ENCODE measurements at places on chromosomes 13 and 19.
A peak's percentile ranks its signal among the peaks of the same experiment; 100 is the strongest.

GRCh38 chr13:73063166-73063565 is 4.4 kb downstream of the KLF5 start:
- no peak for DNase-seq

- peak; percentile 56 for DNase-seq
Measured at GRCh38 chr19:55353803-55354697, 469 bp downstream of the COX6B2 start.

- peak; percentile 50 for DNase-seq
Measured at GRCh38 chr19:1001538-1002166, 1.4 kb downstream of the GRIN3B start.

DNA sequence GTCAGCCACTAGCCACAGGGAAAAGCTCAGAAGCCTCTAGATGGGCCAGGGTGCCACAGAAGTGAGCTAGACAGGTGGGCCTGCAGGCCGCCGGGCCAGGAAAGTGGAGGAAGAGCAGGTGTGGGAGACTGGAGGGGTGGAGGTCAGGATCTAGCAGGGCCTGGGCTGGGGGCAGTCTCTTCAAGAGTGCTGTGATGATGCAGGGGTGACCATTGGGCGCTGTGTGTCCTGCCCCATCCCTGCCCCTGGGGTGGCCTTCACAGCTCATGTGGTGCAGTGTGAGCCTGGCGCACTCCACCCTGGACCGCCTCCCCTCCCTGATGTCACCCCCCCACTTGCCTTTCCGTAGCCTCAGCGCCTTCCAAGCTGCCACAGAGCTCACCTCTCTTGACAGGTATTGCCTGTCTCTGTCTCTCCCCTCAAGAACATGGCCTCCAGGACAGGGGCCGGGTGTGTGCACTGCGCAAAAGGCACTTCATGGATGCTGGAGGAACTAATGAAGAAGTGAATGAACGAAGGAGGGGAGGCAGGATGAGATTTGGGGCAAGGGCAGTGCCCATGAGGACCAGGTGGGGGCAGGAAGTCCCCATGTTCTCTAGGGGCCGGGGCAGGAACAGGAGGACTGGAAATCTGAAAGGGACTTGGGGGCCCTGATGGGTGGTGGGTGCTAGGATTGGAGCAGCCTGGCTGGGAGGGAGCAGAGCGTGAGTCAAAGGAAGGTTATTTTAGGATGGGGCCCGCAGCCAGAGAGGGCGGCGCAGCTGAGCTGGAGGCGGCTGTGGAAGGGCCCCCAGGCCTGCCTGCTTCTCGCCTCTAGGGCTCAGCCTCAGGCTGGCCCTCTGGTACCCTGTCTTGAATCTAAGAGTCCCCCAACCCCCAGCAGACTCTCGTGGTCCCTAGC is 6.6 kb downstream of the SSBP4 start:
- DNase-seq = no peak

GRCh38 chr19:27844261-27844660 is 1368.7 kb downstream of the UQCRFS1 start:
- DNase-seq = no peak

DNA sequence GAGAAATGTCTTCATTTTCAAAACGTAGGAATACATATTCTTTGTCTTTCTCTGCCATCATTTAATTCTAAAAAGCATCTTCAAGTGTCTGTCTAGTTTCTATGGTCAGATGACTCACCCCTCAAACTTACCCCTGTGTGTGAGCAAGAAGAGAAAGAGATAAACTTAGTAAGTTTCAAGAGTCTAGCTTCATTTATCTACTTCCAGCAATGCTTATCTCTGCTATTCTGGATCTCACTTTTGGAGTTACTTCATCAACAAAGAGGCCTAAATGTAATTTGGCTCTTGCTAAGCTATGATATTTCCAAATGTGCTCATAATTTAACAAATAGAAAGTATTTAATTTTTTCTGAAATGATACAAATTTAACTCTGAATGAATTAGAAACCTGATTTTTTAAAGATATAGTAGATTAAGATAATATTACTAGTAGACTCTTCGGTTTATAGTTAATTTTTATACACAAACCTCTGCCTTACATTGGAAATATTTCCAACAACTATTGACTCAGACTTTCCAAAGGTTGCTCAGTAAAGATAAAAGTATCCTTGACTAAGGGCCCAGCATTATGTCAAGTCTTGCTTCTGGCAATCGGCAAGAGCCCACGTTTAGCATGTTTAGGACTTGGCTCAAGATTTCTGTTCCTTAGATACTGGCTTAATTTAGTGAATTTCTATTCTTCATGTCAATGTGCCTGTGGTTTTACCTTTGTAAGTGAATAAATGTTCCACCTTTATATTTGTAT is 1511.0 kb upstream of the SLC10A2 start:
- no peak for DNase-seq

- DNase-seq = no peak
Measured at GRCh38 chr13:49833402-49833801, 40.9 kb upstream of the KPNA3 start.

- DNase-seq = no peak
Measured at GRCh38 chr13:112052213-112052612, 14.7 kb upstream of the SOX1 start.

DNA sequence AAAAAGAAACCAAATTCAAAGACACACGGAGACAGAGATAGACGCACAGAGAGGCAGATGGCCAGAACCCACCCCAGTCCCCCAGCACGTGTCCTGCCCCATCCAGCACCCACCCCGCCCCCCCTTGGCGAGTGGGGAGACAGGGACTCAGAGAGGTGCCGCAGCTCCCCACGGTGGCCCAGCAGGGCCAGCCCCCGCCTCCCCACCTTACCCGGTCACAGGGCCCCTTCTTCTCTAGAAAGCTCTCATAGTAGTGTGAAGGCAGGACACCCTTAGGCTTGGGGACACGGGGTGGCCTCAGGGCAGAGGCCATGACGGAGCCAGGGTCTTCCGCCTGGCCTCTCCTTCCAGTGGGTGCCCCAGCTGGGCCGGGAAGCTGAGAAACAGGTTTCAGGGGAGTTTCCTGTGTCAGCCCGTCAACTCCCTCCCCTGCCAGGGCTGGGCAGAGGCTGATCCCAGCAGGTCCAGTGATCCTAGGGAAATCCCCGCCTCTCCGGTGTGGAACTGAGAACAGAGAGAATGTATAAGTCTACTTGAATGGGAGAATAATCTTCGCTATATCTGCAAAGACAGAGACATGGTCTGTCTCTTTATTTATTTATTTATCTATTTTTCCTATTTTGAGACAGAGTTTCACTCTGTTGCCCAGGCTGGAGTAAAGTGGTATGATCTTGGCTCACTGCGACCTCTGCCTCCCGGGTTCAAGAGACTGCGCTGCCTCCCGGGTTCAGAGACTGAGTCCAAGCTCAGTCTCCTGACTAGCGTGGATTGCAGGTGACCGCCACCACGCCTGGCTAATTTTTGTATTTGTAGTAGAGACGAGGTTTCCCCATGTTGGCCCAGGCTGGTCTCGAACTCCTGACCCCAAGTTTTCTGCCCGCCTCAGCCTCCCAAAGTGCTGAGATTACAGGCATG is at the start of gene STAP2:
Gene STAP2, minus strand, starts transcription at position 387 of the 915 bp plus-strand sequence. Its CDS starts 74 bp downstream, at position 313.
- DNase-seq = no peak

DNA sequence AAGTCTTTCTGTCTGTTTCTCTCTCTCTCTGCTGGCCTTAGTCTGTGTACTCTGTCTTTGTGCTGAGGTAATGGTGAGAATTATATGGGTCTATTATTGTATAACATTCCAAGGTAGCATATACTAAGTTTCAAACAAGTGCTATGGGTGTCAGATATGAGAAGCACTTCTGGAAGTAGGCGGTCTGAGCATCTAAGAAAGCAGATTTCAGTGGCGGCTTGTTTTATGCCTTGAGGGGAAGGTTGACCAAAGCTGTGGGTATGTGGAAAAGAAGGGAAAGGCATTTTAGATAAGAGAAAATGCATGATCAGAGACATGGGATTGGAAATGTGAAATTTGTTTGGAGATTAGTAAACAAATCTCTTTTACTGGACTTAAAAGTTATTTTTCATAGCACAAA is 348.5 kb downstream of the RFC3 start:
- DNase-seq = no peak

DNA sequence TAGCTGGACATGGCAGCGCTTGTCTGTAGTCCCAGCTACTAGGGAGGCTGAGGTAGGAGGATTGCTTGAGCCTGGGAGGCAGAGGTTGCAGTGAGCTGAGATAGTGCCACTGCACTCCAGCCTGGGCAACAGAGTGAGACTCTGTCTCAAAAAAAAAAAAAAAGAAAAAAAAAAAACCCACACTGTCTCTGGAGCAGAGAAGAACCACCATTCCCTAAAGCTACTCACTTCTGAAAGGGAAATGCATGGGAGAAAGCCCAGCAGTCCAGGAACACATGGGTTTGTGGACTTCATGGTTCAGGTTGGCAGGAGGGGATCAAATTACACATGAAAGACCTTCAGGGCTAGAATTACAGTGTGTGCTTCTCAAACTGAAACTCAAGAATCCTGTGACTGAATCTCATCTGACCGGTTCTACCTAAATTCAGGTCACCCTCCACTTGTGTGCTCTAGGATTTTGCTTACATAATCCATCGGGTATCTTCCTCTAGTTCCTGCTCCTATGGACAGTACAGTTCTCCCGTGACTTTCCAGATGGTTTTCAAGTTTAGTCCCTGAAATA is 30.2 kb upstream of the CPB2 start:
- DNase-seq = no peak

DNA sequence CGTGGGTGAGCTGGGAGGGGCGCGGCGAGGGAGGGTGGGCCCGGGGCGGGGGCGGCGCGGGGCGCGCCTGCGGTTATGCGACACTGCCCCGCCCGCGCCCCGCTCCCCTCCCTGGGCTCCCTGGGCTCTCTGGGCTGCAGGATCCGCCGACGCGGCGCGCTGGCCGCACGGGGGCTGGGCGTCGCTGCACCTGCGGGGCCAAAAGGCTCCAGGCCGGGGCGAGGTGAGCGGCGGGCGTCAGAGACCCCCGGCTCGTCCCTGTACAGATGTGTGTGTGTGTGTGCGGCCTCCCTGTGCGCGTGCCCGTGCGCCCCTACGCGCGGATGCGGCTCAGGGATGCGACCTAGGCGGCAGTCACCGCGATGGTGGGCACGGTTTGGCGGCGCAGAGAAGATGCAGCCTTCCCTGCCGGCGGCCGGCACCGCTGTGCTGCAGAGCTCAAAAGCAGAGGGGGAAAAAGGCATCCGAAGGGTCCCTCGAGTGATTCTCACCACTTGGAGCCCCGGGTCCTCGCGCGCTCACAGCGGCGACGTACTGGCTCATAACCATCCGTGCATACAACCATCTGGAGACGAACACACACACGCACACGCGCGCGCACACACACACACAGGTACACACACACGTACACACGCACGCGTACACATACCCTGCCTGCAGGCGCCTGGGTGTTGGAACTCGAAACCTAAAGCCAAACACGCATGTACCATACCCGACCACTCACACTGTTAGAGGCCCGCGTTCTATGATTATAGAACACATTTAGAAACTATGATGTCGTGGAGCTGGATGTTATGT is 709 bp downstream of the ATP8A2 start:
- no peak for DNase-seq

GRCh38 chr13:82720986-82721385 is 1161.3 kb downstream of the SLITRK1 start:
- DNase-seq = no peak

GRCh38 chr13:38283346-38283745 is 66.3 kb upstream of the UFM1 start:
- no peak for DNase-seq

DNA sequence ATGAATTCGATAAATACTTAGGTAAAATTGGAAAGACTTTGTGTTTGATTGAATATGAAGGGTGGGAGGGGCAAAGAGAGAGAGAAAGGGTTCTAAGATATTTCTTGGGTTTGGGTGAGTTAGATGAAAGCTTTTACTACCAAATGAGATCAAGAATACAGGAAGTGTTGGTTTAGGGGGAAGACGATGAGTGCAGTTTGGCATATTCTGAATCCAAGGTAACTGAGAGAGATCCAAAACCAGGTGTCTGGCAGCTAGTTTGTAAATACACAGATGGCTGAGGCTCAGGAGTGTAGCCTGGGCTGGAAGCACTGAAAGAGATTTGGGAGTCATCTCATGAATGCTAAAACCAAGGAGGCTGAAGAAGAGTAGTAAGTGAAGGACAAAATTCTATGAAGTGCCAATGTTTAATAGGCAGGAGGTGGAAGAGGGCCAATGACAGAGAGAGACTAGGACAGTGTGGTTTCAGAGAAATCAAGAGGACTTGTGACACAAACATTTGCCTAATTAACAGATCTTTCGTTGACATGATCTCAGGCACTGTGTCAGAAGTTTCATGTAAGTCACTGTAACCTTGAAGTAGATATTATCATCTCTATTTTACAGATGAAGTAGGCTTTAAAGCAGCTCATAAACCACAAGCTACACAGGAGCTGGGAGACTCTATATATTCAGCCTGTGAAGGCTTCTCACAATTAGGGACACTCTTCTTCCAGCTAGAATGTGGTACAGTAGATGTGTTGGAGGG is 70.2 kb upstream of the ZDHHC20 start:
- no peak for DNase-seq

DNA sequence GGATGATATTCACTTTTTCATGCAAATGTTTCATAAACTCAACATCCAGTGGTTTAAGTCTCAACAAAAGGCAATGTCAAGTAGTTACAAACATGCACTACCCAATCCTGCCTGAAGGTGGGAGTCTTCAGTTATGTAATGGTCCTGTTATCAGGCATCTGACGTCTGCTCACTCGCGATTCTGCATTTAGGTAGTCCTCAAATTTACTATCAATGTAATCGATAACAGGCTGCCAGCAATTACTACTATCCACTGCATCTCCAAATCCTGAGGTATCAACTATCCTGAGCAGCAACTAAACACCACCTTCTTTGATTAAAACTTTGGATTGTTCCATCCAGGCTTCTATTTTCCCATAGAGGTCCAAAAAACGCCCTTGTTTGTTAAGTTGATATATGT is 51.2 kb downstream of the NLRP12 start:
- DNase-seq = peak; percentile 21

DNA sequence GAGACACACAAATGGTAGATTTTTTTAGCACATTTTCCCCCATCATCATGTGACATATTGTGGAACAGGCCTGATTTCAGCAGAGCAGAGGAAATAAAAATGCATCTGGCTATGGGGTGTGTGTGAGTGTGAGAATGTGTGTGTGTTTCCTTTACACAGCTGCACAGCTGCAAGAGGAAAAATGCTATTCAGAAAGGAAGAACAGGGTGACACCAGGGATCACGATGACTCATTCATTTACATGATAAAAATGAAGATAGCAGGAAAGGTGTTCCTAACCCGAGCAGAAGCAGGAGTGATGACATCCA is 469.5 kb upstream of the TSHZ3 start:
- no peak for DNase-seq

GRCh38 chr13:82867284-82867683 is 1015.0 kb downstream of the SLITRK1 start:
- DNase-seq = no peak

- no peak for DNase-seq
Measured at GRCh38 chr13:47661076-47661475, 340.0 kb downstream of the SUCLA2 start.
